ENCODE measurements at places on chromosomes 7 and 10.

GRCh38 chr7:117322741-117323304, at the start of gene WNT2:
TSS of gene WNT2 (minus strand) at chr7:117323058. CDS start at chr7:117322989, 69 bp downstream.
- peak; percentile 18 for DNase-seq

DNA sequence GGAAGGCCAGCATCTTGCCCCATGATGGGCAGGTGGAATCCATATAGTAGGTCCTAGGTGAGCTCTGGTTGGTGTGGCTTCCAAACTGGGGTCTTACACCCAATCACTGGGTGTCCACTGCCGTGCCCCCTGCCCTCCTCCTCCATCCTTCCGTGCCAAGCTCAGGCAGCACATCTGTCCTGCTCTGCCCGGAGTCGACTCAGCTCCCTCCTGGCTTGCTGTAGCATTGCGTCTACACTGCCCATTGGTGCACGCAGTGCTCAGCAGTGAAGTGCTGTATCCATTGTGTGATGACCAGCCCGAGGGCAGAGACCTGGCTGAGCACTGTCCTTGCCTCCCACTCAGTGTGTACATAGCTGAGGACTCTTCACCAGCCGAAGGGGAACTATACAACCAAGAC, 148.4 kb downstream of the ADAM12 start:
- DNase-seq = no peak

- DNase-seq = no peak
Measured at GRCh38 chr10:33609546-33609945, 275.1 kb upstream of the NRP1 start.

GRCh38 chr7:7327423-7327822, 145.1 kb downstream of the C1GALT1 start:
- DNase-seq = no peak

DNA sequence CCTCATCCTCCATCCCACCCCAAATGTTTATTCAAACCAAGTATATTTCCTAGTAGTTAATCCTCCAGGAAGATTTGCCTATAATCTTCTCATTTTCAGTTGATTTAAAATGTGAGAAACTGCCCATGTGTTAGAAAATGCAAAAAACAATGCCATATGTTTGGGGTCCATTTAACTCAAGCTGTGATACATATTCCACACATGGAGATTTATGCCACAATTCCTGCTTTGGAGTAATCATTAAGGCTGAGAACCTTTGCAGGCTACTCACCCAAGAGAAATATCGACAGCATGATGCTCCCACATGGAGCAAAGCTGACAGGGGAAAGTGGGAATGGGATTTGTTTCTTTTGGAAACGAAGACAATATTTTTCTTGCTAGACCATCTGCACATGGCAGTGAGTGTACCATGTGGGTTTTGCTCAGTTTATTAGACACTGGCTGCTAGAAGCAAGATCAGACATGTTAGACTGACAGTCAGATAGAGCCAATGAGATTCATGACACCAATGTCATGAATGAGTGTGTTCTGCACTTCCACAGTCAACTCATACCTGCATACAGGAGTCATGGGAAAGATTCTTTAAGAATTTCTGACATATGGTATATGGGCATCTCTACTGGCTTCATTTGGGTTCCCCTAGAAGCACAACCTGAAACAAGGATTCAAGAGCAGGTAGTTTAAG, 3.4 kb upstream of the GRM8 start:
- no peak for DNase-seq

DNA sequence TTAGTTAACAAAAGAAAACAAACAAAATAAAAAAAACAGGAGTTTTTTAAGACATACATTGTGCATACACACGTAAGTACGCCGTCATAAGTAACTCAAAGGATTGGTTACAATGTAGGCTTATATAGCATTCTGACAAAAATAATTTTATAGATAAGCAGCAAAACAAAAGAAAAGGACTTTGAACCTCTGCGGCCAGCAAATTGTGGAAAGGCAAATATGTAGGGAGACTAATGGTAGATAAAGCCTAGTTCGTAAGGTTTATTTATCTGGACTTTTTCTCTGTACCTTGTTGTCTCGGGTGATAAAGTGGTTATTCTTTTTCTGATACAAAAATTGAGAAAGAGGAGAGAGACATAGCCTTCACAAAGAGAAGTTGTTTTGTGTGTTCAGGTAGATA, 891.9 kb downstream of the CNTNAP2 start:
- DNase-seq = no peak

DNA sequence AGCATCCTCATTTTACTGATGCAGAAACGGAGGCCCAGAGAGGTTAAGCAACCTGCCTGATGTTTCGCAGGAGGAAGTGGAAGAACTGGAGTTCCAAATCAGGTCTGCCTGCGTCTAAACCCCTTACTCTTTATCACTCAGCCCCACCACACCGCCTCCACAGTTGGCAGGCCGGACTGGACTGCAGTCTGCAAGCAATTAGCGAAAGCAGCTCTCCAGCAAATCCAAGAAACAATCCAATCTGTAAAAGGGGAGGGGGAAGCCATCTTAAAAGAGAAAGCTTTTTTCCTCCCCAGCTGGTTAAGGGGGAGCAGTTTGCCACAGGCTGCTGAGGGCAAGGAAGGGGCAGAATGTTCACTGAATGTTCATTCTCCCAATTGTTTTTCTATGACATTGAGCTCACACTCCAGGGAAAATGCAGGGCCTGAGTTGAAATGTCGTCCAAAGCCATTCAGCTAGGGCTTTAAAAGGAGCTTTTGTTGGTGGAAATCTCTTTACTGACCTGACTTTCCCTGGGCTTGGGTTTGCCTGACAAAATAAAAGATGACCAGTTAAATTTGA, 350.1 kb downstream of the RNLS start:
- DNase-seq = no peak

GRCh38 chr10:132677473-132678227, 108.3 kb downstream of the NKX6-2 start:
- DNase-seq = no peak

GRCh38 chr10:3516234-3516922, 268.6 kb downstream of the KLF6 start:
- peak; percentile 75 for DNase-seq

DNA sequence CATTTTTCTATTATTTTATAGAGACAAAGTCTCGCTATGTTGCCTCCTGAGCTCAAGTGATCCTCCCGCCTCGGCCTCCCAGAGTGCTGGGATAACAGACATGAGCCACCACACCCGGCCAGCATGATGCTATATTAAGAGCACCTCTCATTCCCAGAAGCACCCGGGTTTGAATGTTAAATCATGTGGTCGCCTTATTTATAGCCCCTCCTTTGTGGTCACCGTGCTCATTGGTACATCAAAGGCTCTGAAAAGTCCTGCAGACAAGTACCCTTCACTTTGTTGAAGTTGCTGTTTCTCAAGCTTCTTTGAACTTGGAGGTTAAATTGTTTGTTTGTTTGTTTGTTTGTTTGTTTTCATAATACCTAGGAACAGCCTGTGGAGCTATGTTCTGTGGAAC, 40.0 kb downstream of the CLIP2 start:
- DNase-seq = no peak

DNA sequence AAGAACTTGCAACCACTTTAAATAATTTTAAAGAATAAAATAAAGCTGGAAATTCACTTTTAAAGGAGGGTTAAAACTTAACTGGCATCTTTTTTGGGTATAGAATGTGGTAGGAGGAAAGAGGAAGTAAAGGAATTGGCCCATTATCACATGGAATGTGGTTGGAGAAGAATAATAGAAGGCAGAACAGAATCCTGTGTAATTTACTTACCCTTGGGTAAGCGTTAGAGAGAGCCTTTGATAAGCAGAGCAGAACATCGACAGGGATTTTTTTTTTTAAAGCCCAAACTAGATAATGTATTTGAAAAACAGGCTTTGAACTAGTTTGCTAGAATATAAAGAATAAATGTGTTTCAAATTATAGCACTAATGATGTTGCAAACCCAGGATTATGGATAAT, 199.8 kb upstream of the KIAA1217 start:
- DNase-seq = no peak

DNA sequence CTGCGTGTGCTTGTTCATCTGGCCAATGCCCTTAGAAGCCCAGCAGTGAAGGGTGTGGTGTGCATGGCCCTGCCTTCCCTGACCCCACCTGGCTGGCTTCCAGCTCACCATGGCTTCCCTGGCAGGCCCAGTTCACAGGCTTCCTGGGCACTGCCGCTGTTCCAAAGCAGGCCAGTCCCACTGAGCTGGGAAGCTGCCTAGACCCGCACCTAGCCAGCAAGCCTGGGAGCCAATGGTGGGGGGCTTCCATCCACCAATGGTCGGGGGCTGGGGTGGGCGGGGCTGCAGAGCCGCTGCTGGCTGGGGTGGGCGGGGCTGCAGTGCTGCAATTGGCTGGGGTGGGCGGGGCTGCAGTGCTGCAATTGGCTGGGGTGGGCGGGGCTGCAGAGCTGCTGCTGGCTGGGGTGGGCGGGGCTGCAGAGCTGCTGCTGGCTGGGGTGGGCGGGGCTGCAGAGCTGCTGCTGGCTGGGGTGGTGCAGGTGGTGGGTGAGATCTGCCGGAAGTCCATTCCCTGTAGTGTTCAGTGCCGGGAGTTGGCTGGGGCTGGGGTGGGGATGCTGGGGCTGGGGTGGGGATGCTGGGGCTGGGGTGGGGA, 12.4 kb downstream of the CALY start:
- peak; percentile 25 for DNase-seq

DNA sequence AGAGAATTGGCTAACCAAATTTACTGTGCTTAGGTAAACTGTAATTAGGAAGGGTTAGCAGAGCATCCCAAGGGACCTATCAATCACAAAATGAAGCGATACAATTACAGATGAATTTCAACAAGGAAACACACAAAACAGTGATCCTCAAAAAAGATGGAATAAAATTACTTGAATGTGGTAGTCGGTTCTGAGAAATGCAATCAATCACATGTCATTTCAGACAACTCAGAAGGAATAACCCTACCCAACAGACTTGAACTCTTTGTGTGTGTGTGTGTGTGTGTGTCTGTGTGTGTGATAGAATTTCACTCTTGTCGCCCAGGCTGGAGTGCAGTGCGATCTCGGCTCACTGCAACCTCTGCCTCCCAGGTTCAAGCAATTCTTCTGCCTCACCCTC, 43.5 kb downstream of the ST8SIA6 start:
- DNase-seq = no peak

DNA sequence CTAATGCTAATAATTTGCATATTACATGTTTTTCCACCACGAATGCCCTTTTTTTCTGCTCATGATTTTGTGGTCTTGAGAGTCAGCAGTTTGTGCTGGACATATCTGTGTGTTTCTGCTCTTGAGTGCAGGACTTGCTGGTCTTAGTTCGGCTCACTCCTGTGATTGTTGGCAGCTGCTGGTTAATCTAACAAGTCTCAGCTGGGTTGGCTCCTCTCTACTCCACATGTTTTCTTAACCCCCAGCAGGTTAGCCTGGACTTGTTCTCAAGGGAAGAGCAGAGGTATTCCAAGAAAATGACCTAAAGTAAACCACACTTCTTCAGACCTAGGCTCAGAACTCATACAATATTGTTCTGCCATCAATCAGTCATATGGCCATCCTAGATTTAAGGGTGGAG, 1238.9 kb downstream of the XPNPEP1 start:
- DNase-seq = peak; percentile 11

DNA sequence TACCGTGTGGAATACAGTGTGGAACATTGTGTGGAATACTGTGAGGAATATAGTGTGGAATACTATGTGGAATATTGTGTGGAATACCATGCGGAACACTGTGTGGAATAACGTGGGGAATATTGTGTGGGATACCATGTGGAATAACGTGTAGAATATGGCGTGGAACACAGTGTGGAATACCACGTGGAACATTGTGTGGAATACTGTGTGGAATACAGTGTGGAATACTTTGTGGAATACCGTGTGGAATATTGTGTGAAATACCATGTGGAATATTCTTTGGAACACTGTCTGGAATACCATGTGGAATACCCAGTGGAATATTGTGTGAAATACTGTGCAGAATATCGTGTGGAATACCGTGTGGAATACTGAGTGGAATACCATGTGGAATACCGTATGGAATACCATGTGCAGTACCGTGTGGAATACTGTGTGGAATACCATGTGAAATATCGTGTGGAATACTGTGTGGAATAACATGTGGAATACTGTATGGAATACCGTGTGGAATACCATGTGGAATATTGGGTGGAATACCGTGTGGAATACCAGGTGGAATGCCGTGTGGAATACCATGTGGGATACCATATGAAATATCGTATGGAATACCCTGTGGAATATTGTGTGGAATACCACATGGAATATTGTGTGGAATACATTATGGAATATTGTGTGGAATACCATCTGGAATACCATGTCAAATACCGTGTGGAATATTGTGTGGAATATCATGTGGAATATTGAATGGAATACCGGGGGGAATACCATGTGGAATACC, 133.1 kb upstream of the CHST15 start:
- no peak for DNase-seq

Measured in fibroblast of skin of right biceps (primary cell).